ENCODE measurements at places on chromosomes 11 and 22.

DNA sequence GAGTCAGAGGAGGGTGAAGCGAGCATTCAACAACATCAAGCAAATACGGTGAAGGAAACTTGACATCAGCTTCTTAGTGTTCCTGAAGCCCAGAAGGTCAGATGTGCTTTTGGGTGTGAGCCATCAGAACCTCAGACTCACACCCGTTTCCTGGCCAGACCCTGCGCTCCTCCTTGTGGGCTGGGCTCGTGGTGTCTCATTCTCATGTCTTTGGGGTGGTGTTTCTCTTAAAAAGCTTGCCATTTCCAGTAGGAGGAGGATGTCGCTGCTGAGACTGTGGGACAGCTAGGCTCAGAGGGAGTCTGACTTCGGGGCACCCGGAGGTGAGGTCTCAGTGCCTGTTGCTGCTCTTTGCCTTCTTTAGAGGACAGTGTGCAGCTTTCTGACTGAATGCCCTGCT is 24.2 kb downstream of the PPFIBP2 start:
- DNase-seq = no peak

- no peak for DNase-seq
These were observed 5.1 kb upstream of the OR52R1 start for GRCh38 chr11:4809246-4809645.

DNA sequence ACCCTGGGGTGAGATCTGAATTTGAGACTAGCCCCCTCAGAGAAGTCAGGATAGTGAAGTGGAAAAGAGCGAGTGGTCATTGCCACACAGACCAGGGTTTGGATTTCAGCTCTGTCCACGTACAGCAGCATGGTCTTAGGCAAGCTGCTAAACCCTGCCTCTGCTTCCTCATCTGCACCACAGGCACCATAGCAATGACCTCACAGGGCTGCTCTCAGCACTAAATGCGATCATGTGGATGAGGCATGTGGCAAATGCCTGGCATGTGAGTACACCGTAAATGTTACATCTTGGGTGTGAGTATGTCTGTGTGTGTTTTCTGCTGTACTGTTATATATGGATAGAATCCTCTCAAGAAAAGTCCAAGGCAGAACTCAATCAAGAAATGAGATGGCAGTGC is 15.8 kb downstream of the NAV2 start:
- DNase-seq = no peak

GRCh38 chr22:33542722-33543121 is 377.6 kb downstream of the LARGE1 start:
- DNase-seq = no peak
